ENCODE measurements at places on chromosomes 13 and 19.

GRCh38 chr19:40681039-40681438 lies 9.4 kb downstream of the NUMBL start:
- no peak for DNase-seq

- DNase-seq = peak; percentile 53
These were observed 12.3 kb downstream of the CIB3 start for GRCh38 chr19:16160943-16161560.

DNA sequence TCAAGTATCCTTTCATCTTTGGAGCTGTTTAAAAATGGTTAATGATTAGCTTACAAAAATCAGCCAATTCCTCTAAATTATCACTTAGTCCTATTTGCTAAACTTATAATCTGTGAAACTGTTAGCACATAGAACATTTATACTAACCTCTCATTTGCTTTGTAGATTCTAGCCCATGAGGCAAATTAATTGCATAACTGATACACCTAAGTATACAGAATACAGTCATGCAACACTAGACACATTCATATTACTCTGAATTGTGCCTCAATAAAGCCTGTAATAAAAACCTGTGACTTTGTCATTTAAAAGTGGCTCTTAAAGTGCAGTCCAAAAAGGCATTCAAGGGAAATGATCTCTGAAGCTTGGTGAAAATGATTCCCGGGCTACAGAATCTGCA lies 21.0 kb downstream of the SERPINE3 start:
- DNase-seq = no peak

- no peak for DNase-seq
These were observed 3.0 kb downstream of the LENG1 start for GRCh38 chr19:54156490-54156889.

- DNase-seq = peak; percentile 87
These were observed at the start of gene ZNF845 for GRCh38 chr19:53333463-53334449. Gene ZNF845 (plus strand): TSS chr19:53333749. CDS start chr19:53341308, 7,559 bp downstream.

- DNase-seq = no peak
These were observed 45.3 kb downstream of the ZNF136 start for GRCh38 chr19:12208221-12208620.

DNA sequence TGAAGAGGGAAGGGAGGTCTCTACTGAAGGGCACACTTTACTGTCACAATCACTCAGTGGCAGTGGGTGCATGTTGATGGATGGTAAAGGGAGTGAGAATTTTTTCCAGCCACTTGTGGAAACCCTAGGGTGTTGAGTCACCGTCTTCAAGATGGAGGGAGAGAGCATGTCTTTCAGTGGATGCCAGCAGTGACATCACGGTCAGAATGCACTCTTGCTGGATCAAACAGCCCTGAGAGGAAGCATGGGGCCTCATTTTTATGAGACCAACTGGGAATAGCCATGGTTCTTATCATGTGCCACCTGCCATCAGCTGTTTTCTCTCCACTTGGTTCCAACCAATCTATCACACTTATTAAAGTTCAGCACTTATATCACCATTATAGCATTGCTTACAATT lies 182.5 kb downstream of the KCNRG start:
- no peak for DNase-seq

DNA sequence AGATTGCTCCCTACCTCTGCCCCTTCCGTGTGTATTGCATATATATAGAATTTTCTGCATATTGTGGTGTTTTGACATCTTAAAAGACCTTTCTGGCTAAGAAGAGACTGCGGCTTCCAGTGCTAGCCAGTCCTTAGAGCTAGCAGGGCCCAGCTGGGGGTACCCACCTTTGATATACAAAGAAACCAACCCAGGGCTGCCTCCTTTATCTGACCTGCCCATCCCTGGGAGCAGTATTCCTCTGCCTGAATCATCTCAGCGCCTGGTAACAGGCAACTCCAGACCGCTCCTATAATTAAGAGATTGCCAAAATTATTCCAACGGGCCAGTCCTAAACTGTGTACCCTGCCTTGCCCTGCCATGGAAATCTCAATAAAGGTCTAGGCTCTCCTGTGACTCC lies 186.3 kb upstream of the RNF113B start:
- no peak for DNase-seq

Measured in stimulated activated CD8-positive, alpha-beta memory T cell treated with anti-CD3 and anti-CD28 coated beads, Interleukin-7, amount 100 ng/mL, for 48 hours (primary cell).